Hair follicular keratinocyte (primary cell): ENCODE measurements at places on chromosomes 12 and 14. TPM values are rescaled to one million over a fixed set of nuclear protein-coding genes. Genes with fewer than 3 reads are reported as not detected.

Gene AQP2
- total RNA-seq = not detected in 2 replicates

Gene EML5
- 0.16 and 0.72 TPM in 2 replicates for total RNA-seq

Gene GABARAPL1
- total RNA-seq = 9.1 and 19.6 TPM in 2 replicates

Gene DTX1
- not detected in 2 replicates for total RNA-seq

Gene CLEC4E
- total RNA-seq = not detected in 2 replicates

Gene ERBB3
- total RNA-seq = 6.2 and 14.0 TPM in 2 replicates

Gene RPS26
- 1,053 and 1,704 TPM in 2 replicates for total RNA-seq

Gene AHNAK2
- total RNA-seq = 45.8 and 198 TPM in 2 replicates
